Fibroblast of villous mesenchyme (primary cell): ENCODE measurements at places on chromosomes 13 and 19. TPM values are rescaled to one million over a fixed set of nuclear protein-coding genes. Genes with fewer than 3 reads are reported as not detected.

Gene GAPDHS
- total RNA-seq, result not detected in 2 replicates

Gene SPACA4
- total RNA-seq, result not detected in 2 replicates

Gene ACP5
- total RNA-seq, result 0.43 and 2.3 TPM in 2 replicates

Gene PPM1N
- 1.3 and 2.3 TPM in 2 replicates for total RNA-seq

Gene IFNL1
- not detected in 2 replicates for total RNA-seq

Gene CEACAM4
- not detected in 2 replicates for total RNA-seq

Gene ZNF878
- under 0.01 TPM in 2 replicates for total RNA-seq

Gene PLK5
- under 0.01 TPM in 1 of 2 replicates, not detected in the other for total RNA-seq
